ENCODE measurements at places on chromosomes 16 and 17. TPM values are rescaled to one million over a fixed set of nuclear protein-coding genes. Genes with fewer than 3 reads are reported as not detected.
A peak's percentile ranks its signal among the peaks of the same experiment; 100 is the strongest.

Gene FA2H
- 6.8 TPM for total RNA-seq

Gene MXRA7
- total RNA-seq, result 67.8 TPM

Gene TBC1D3
- not detected for total RNA-seq

Gene DOC2B
- 7.3 TPM for total RNA-seq

Gene TBC1D3B
- 17.5 TPM for total RNA-seq

DNA sequence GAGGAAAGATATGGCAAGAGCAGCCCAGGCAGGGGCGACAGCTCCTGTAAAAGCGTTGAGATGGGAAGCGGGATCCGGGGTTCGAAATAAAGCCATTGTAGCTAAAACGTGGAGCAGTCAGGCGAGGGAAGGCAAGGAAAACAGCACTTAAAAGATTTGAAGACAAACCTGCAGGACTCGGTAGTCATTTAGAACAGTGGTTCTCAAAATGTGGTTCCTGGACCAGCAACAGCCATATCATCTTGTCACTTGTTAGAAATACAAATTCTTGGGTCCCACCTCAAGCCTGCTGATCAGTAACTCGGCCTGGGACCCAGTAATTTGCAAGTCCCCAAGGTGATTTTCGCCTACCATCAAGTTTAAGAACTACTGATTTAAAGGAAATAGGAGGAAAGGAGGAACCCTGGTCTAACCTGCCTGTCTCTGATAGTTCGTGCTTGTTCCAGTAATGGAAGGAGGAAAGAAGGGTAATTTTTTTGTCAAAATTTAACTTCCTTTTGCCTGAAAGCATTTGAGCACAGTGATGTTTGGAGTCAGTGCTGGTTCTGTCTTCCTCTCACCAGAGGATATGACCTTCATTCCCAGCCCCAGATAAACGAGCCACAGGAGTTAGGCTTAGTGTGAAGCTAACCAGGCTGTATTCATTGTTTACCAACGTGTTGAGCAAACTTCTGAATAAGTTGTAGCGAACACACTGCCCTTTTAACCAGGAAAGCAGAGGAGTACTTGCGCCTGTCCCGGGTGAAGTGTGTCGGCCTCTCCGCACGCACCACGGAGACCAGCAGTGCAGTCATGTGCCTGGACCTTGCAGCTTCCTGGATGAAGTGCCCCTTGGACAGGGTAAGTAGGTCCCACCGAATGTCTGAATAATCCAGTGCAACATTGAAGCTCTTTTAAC lies 1.1 kb downstream of the ORC6 start:
- peak overlapping the region; percentile 83 for H3K4me3 ChIP-seq
- no peaks in the 10 kb centered on the region for H3K27me3 ChIP-seq
- DNase-seq, result no peak
- H3K27ac ChIP-seq, result peak overlapping the region; percentile 85

GRCh38 chr16:19746561-19746960 lies 28.5 kb downstream of the IQCK start:
- H3K27ac ChIP-seq, result no peak overlapping the region
- no peak overlapping the region for H3K4me3 ChIP-seq
- no peaks in the 10 kb centered on the region for H3K36me3 ChIP-seq
- peaks cover 8% of the 10 kb centered on the region for H3K4me1 ChIP-seq
- no peak for DNase-seq

DNA sequence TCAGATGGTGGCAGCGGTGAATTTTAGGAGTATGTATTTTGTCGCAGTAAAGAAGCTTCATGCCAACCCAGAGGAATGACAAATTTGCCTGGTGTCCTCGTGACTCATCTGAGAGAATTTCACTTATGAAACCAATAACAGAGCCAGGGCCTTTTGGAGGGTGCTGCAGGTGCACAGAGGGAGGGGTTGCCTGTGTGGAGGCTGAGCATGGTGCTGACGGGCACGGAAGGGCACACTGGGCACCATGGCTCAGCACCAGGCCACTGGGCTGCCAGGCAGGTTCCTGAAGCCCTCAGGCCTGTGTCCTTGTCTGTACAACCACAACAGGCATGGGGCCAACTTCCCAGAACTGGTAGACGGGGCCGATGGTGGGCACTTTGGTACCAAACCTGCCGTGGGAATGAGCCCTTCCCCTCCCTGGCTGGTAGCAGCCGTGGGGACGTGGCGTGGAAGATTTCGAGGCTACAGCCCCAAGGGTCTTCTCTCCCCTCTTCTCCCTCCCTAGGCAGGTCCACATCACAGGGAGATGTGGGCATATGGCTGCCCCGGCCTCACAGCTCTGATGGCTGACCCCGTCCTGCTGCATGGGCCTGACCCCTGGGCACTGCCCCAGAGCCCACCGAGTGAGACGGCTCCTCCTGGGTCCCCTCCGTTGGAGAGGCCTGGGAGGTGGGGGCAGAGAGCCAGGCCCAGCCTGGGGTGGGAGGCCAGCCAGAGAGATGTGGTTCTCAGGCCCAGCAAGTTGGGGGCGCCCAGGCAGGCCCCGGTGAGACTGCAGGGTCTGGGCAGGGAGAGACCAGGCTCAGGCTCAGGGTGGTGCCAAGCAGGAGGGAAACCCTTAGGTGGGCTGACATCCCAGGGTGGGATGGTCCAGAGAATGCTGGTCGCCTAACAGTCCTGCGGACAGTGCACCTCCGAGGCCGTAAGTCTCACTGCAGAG lies 30.2 kb upstream of the ZNF469 start:
- no peak for DNase-seq
- no peak overlapping the region for H3K4me3 ChIP-seq
- H3K36me3 ChIP-seq, result no peaks in the 10 kb centered on the region
- no peaks in the 10 kb centered on the region for H3K4me1 ChIP-seq

- H3K4me3 ChIP-seq, result no peak overlapping the region
- DNase-seq, result no peak
- H3K36me3 ChIP-seq, result no peaks in the 10 kb centered on the region
- H3K27ac ChIP-seq, result no peak overlapping the region
Measured at GRCh38 chr17:8632061-8632460, 1.5 kb upstream of the MYH10 start.

GRCh38 chr16:17557949-17558348 lies 87.2 kb upstream of the XYLT1 start:
- DNase-seq, result no peak
- no peaks in the 10 kb centered on the region for H3K27me3 ChIP-seq
- no peak overlapping the region for H3K4me3 ChIP-seq
- H3K27ac ChIP-seq, result no peak overlapping the region
- H3K36me3 ChIP-seq, result no peaks in the 10 kb centered on the region
- H3K4me1 ChIP-seq, result no peaks in the 10 kb centered on the region

GRCh38 chr17:339193-340061 lies 13.2 kb downstream of the RPH3AL start:
- H3K27me3 ChIP-seq, result no peaks in the 10 kb centered on the region
- H3K36me3 ChIP-seq, result no peaks in the 10 kb centered on the region
- peak; percentile 59 for DNase-seq
- no peak overlapping the region for H3K4me3 ChIP-seq

DNA sequence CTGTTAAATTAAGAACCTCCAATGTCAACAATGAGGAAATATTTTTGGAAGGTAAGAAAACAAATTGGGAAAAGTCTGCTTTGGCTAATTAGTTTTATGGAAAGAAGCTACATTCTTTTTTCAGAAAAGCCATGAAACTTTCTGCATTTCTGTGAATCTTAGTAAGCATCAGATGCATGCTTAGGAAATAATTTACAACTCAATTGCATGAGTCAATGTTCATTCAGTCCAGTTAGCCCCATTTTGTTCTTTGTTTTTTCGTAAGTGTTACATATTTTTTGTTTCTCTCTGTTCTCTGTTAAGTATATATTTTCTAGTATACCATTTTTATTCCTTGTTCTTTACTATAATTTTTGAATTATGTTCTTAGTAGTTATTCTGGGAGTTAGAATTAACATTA lies 195.2 kb upstream of the KIF2B start:
- no peaks in the 10 kb centered on the region for H3K36me3 ChIP-seq
- H3K4me3 ChIP-seq, result no peak overlapping the region
- no peaks in the 10 kb centered on the region for H3K27me3 ChIP-seq
- DNase-seq, result no peak

DNA sequence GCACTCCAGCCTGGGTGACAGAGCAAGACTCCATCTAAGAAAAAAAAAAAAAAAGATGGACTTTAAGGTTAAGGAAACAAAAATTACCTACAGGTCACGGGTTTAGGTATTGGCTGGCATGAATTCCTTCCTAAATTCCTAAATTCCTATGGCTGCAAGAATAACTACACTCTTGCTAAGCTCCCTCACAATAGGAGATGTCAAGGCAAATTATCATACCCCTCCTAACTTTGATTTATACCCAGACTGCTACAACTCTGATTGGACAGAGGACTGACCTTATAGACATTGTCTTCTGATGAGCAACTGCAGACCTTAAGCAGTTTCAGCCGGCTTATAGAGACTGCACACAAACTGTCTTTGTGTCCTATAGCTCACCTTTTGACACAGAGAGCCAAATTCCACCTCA lies 25.1 kb upstream of the TMC7 start:
- no peak for DNase-seq
- no peak overlapping the region for H3K27ac ChIP-seq
- H3K4me3 ChIP-seq, result no peak overlapping the region
- H3K36me3 ChIP-seq, result no peaks in the 10 kb centered on the region
- no peaks in the 10 kb centered on the region for H3K27me3 ChIP-seq

- H3K27ac ChIP-seq, result no peak overlapping the region
- H3K4me1 ChIP-seq, result peaks cover 39% of the 10 kb centered on the region
- no peaks in the 10 kb centered on the region for H3K27me3 ChIP-seq
Measured at GRCh38 chr17:49387498-49388289, 25.6 kb upstream of the ZNF652 start.

- DNase-seq, result no peak
- H3K27me3 ChIP-seq, result no peaks in the 10 kb centered on the region
- H3K4me3 ChIP-seq, result no peak overlapping the region
- H3K36me3 ChIP-seq, result no peaks in the 10 kb centered on the region
- H3K27ac ChIP-seq, result no peak overlapping the region
Measured at GRCh38 chr16:75913958-75914357, 187.7 kb upstream of the CPHXL start.

- peak overlapping the region; percentile 48 for H3K27ac ChIP-seq
- H3K27me3 ChIP-seq, result no peaks in the 10 kb centered on the region
- no peaks in the 10 kb centered on the region for H3K36me3 ChIP-seq
- no peak for DNase-seq
- H3K4me1 ChIP-seq, result peaks cover 15% of the 10 kb centered on the region
Measured at GRCh38 chr17:57051886-57052361, 33.1 kb upstream of the AKAP1 start.

DNA sequence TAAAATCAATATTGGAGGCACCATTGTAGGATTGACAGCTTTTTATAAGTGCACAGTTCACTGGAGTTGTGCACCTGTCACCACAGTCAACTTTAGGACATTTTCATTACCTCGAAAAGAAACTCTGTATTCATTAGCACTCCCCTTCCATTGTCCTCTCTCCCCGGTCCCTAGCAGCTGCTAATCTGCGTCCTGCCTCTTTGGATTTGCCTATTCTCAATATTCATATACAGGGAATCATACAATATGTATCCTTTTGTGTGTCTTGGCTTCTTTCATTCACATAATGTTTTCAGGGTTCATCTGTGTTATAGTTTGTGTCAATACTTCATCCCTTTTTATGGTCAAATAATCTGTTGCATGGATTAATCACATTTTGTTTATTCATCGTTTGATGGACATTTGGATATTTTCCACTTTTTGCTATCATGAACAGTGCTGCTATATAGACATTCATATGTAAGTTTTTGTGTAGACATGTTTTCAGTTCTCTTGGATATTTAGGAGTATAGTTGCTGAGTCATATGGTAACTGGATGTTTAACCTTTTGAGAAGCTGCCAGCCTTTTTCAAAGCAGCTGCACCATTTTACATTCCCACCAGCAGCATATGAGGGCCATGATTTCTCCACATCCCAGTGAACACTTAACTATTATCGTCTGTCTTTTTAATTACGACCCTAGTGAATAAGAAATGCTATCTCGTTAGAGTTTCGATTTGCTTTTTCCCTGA lies 9.8 kb downstream of the DNAJA3 start:
- no peaks in the 10 kb centered on the region for H3K27me3 ChIP-seq
- DNase-seq, result no peak
- no peak overlapping the region for H3K27ac ChIP-seq

- peaks cover 6% of the 10 kb centered on the region for H3K27me3 ChIP-seq
- H3K4me1 ChIP-seq, result no peaks in the 10 kb centered on the region
- H3K36me3 ChIP-seq, result no peaks in the 10 kb centered on the region
- no peak overlapping the region for H3K4me3 ChIP-seq
- DNase-seq, result no peak
- H3K27ac ChIP-seq, result no peak overlapping the region
Measured at GRCh38 chr16:58243528-58244004, 45.7 kb upstream of the CSNK2A2 start.

Measured in suprapubic skin (tissue), 4 donors.